Left ventricle myocardium inferior (tissue), 1 donor: ENCODE measurements at places on chromosomes 2 and 18.

DNA sequence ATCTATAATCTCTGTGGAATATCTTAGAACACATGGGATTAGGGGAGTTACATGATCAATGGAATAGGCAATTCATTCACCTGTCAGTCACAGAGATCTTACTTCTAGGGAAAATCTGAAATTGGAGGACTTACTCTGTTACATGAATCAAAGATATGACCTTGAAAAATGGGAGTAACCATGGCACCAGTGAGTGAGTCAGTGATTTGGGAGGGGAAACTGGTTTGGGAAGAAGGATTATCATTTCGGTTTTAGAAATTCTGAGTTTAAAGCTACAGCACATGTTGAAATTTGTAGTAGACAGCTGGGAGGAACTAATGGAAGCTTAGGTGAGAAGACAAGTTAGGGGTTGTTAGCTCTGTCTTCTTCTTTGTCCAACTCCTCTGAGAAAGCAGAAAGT, 153.7 kb downstream of the CAMKMT start:
- no peak for DNase-seq

- no peak for DNase-seq
Observed at GRCh38 chr2:230669386-230669950, 43.2 kb upstream of the CAB39 start.

GRCh38 chr18:71625556-71626090, 918.5 kb downstream of the CBLN2 start:
- DNase-seq: no peak

- DNase-seq: no peak
Observed at GRCh38 chr2:168191955-168192785, 55.2 kb downstream of the STK39 start.
